ENCODE measurements at places on chromosomes 3 and 15.
A peak's percentile ranks its signal among the peaks of the same experiment; 100 is the strongest.

GRCh38 chr3:47430606-47431005 is 45.1 kb downstream of the SCAP start:
- no peak for DNase-seq

- no peak for DNase-seq
These were observed 17.1 kb downstream of the ARHGAP31 start for GRCh38 chr3:119311081-119311925.

GRCh38 chr3:156655819-156656550 is 18.4 kb upstream of the TIPARP start:
- DNase-seq: no peak

DNA sequence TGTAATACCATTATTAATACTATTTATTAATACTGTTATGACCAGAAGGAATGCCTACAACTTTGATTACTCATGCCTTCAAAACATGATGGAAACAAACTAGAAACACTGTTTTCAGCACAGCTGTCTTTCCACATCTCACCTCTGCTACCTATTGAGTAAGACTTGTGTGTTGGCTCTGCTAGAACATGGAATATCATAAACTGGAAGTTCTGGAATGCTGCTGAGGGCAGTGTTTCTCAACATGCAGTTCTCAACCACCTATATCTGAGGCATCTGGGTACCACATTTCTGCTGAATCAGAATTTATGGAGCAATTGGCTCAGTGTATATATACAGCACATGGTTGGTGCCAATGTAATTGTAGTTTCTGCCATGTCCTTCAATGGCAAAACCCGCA is 392.1 kb downstream of the TUSC7 start:
- DNase-seq: no peak

- no peak for DNase-seq
These were observed 204.9 kb downstream of the CADPS start for GRCh38 chr3:62670351-62670750.

GRCh38 chr15:36230776-36231175 is 348.6 kb upstream of the CDIN1 start:
- no peak for DNase-seq

- DNase-seq: peak; percentile 84
These were observed 96.3 kb upstream of the DLG1 start for GRCh38 chr3:197394464-197395321.

- no peak for DNase-seq
These were observed 41.6 kb downstream of the MRAS start for GRCh38 chr3:138389841-138390581.

GRCh38 chr3:141386611-141387111 is 18.4 kb downstream of the ZBTB38 start:
- peak; percentile 31 for DNase-seq

DNA sequence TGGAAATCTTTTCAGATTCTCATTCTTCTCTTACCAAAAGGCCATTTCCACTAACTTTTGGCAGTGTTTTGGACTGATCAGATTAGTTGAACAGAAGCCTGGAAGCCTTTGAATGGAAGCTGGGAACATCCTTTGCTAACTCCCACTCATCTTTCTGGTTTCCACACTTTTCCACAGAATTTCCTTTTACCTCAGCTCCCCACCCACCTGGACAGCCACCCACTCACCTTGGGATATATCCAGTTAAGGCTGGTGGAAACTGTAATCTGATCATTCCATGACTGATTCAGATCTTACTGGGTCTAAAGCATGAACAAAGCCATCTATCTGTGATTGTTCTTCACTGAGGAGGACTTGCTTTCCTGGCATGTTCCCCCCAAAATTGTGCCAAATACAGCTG is 119.5 kb downstream of the CCNL1 start:
- DNase-seq: no peak

GRCh38 chr3:42214064-42214463 is 51.9 kb downstream of the CCK start:
- DNase-seq: no peak

DNA sequence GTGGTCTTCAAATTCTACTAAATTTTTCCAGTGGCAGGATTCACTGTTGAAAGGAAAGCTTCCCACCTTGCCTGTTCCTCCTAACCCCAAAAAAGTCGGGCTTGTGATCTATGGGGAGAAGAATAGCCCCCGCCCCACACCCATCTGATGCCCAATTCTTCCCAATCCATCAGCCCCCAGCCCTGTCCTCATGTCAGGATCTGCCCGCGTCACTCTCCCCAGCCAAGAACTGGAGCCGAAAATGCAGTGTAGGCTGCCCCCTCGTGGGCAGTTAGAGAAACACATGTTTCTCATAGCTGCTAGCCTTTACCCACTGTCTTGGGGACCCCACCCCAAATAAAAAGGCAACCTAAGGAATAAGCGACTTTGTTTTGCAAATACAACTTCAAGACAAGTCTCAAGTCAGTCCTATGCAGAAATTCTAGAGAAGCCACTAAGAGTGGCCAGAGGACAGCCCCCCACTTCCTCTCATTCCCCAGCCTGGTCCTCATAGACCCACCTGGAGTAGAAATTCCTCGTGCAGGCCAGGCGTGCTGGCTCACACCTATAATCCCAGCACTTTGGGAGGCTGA is 13.0 kb upstream of the CSK start:
- DNase-seq: peak; percentile 80

GRCh38 chr3:53730576-53730975 is 115.6 kb downstream of the CHDH start:
- DNase-seq: no peak
